ENCODE measurements at places on chromosomes 7 and 10. TPM values are rescaled to one million over a fixed set of nuclear protein-coding genes. Genes with fewer than 3 reads are reported as not detected.

The GRM3 gene
- total RNA-seq = not detected

The COL26A1 gene
- total RNA-seq = not detected

The ZCWPW1 gene
- 1.4 TPM for total RNA-seq

The ASB4 gene
- total RNA-seq = not detected

Measured in tracheal epithelial cell (primary cell).